Foreskin melanocyte (primary cell): ENCODE measurements at places on chromosomes 7 and 10.
A peak's percentile ranks its signal among the peaks of the same experiment; 100 is the strongest.

DNA sequence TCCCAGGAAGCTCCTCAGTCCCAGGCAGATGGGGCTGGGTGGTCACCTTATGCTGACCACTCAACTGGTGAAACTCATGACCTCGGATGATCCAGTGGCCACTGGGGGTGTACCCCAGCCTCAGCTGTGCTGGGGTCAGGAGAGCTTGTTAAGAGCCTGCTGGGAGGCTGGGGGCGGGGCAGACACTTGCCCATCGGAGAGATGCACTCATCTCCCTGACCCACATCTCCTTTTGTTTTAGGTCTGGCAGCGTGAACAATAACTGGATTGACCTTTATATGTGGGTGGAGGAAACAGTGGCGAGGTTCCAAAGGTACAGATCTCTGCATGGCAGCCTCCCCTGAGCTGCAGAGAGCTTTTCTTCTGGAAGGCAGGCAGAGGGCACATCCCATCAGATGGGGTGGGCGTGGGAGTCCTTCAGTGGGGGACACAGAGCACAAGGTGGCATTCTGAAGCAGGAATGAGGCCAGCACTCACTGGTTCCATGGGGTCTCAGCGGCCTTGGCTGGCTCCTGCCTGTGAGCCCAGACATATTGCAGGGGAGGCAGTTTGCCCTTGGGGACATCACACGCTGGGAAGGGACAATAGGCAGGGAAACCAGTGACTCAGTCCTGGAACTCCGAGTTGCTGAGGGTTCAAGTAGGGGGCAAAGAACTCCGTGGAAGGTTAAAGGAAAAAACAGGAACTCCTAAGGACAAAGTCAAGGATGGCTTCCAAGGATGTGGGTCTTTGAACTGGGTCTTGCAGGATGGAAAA lies 5.2 kb downstream of the ANTXRL start:
- no peak for DNase-seq

DNA sequence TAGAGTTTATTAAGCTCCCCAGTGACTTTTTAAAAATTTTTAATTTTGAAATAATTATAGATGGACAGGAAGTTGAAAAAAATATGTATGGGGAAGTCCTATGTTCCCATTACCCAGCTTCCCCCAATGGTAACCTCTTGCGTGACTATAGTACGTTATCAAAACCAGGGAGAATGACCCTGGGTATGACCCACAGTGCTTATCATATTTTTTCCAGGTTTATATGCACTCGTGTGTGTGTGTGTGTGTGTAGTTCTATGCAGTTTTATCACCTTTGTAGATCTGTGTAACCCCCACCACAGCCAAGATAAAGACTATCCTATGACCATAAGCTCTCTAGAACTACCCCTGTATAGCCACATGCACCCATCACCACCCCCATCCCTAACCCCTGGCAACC lies 72.8 kb downstream of the TBXAS1 start:
- no peak for DNase-seq

DNA sequence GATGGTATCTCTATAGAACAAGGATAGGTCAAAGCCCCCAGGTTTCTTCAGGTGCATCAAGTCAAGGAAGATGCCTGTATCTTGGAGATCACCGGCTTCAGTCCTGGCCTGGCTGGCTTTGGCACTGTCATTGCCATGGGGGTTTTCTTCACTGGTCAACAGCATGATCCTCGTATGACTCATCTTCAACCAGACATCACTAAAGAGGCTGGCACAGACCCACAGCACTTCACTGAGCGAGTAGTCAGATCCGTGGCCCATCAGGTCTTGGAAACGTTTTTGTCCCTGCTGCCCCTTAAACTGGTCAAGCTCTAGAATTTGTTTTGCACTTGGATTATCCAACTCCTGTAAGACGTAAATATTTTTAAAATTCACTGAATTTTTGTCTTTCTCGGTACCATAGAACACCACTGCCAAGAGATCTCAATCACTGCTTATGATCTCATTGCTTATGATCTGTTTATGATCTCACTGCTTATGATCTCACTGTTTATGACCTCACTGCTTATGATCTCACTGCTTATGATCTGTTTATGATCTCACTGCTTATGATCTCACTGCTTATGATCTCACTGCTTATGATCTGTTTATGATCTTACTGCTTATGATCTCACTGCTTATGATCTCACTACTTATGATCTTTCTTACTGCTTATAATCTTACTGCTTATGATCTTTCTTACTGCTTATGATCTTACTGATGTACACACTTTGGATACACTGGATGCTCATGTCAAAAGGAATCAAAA lies 135.2 kb downstream of the CYP26A1 start:
- no peak for DNase-seq

DNA sequence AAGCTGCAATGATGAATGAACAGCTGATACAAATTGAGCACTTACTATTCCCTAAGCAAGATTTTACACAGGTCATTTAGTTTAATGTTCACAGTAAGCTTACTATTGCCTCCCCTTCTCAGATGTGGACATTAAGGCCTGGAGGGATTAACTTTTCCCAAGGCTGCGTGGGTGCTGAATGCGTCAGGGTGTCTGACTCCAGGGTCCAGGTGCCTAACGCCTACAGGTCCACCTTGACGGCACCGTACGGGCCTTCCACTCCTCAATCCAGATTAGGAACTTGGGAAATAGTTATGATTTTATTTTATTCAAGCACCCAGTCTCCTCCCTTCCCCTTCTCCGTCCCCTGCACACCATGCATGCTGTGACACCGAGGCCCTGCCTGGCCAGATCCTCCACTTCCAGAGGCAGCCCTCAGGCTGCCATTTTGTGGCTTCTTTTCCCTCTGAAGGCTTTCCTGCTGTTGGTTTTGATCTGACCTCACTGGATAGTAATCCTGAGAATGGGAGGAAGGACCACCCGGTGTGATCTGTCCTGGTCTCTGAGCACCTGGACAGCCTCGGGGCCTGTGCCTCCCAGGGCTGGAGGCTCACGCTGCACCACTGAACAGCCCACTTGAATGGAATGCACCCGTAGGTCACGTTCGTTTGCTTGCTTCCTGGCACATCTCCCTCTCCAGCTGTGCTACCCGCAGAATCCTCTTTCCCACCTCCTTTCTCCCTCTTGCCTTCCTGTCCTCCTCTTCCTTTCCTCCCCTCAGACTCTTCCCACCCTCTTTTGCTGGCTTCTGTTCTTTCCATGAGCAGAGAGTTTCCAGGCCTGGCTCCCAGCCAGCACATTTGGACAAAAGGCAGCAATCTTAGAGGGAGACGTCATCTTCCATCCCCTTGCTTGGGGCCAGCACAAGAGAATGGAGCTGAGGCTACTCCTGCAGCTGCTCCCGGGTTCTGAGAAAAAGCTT lies 14.4 kb downstream of the DENND2A start:
- DNase-seq: peak; percentile 84

DNA sequence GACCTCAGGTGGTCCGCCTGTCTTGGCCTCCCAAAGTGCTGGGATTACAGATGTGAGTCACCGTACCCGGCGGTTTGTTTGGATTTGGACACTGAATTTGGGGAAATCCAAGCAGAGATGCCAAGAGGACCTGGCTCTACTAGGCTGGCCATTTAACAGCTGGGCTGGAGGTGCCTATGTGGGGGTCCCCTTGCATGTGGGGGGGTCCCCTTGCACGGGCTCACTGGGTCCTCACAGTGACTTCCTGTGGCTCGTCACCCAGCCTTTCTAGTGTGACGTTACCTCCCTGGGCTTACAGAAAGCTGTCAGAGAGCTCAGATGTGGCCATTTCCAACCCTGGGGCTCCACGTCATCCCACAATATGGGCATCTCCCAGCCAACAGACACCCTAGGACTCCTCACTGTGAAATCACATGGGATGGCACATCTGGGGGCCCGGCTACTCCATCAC lies 49.3 kb upstream of the GNA12 start:
- no peak for DNase-seq

- DNase-seq: no peak
These were observed 57.6 kb upstream of the TARP start for GRCh38 chr7:38330861-38331621.

DNA sequence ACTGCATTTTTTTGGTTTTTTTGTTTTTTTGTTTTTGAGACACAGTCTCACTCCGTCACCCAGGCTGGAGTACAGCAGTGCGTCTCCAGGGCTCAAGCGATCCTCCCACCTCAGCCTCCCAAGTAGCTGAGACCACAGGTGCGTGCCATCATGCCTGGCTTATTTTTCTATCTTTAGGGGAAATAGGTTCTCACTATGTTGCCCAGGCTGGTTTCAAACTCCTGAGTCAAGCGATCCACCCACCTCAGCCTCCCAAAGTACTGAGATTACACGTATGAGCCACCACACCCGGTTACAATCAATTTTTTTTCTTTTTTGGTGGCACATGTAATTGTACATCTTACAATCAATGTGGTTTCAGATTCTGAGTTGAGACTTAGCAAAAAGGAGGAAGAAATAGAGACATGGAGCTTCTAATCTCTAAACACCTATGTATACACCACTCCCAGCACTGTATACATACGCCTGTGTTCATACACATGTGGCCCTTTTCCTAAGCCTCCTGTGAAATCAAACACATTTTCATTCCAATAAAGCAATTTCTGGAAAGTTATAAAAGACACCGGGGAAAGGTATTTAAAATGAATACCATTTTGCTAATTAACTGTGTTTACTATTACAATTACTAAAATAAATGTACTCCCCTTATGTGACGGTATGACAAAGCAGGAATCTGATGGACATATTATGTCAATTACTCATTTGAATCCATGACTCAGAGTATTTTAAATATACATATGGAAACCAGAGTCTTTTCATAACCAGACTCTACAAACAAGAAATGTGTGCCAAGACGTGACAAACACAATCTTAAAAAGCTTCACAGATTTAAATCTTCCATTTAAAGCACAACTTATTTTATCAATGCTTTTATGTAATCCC lies 40.9 kb downstream of the SMURF1 start:
- no peak for DNase-seq

- DNase-seq: peak; percentile 31
These were observed 54.5 kb upstream of the FAM180A start for GRCh38 chr7:135803143-135803542.

GRCh38 chr7:103797647-103798307 lies 191.7 kb downstream of the RELN start:
- no peak for DNase-seq

DNA sequence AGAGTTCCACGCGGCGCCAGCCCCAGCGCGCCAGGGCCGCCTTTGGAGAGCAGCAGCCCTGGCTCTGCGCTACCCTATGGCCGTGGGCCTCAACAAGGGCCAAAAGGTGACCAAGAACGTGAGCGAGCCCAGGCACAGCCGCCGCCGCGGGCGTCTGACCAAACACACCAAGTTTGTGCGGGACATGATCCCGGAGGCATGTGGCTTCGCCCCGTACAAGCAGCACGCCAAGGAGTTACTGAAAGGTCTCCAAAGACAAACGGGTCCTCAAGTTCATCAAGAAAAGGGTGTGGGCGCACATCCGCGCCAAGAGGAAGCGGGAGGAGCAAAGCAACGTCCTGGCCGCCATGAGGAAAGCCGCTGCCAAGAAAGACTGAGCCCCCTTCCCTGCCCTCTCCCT lies 144.1 kb downstream of the SRPK2 start:
- no peak for DNase-seq

DNA sequence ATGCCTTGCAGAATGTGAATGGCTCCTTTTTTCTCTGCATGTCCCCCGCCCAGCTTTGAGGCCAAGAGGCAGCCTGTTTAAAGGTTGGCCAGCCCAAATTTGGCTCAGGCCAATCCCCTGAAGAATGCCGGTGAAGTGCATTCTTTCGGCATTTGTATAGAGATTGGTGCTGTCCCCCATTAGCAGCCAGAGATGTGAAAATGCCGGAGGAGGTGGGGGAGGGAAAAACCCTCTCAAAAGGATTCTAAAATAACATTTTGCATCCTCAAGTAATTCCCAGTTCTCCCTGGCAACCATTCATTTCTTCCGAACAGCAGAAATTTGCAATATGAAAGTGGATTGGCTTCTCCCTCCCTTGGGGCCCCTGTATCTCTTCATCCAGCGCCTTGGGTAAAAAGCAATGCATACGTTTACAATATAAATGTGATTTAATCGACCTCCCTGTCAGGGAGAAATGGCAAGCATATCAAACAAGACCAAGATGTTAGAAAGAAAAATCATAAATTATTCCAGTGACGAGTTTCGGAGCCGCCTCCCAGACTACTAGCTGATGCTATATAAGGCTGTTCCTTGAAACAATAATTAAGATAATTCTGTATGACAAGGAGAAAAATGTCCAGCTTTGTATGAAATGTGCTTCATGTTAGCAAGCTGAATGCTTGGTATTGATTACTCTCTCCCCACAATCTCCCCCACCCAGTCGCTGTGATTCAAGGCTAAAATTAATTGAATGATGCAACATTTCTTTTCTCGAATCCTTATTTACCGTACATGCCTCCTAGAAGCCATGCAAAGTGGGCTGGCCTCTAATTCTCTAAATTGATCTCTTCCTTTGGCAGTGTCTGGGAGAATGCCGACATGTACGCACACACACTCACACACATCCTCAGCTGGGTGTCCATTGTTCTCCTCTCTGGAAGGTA lies 323.7 kb downstream of the RPS24 start:
- no peak for DNase-seq

GRCh38 chr7:45524445-45524844 lies 49.7 kb upstream of the ADCY1 start:
- no peak for DNase-seq

GRCh38 chr10:57707300-57707658 lies 560.4 kb downstream of the IPMK start:
- no peak for DNase-seq

- no peak for DNase-seq
These were observed 220.8 kb upstream of the CELF2 start for GRCh38 chr10:10796774-10797415.

- DNase-seq: no peak
These were observed 37.0 kb downstream of the TBC1D12 start for GRCh38 chr10:94439275-94439861.

DNA sequence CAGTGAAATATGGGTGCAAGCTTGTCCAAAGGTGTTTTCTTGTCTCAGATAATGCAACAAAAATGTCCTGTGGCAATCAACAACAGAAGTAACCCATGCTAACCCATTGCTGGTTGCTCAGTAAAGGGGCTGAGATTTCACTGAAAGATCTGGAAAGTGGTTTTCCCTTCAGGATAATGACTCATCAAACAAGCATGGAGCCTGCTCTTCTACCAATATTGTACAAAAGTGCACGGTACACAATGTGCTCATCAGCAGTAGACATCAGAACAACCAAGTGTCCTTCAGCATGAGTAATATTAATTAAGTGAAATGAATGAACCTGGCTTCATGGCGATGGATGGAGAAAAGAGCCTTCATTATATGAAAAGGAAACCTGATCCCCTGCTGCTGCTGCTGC lies 287.1 kb upstream of the NEBL start:
- no peak for DNase-seq
